Activated naive CD8-positive, alpha-beta T cell treated with anti-CD3 and anti-CD28 coated beads for 36 hours (primary cell): ENCODE measurements at places on chromosomes 3 and 15. TPM values are rescaled to one million over a fixed set of nuclear protein-coding genes. Genes with fewer than 3 reads are reported as not detected.

GRCh38 chr15:34437687-34438086, at the start of gene GOLGA8A:
Gene GOLGA8A (minus strand): TSS chr15:34437808. CDS start chr15:34389691, 48,117 bp downstream.
- peak; percentile 84 for DNase-seq

GRCh38 chr15:44058126-44058525, 136.9 kb downstream of the FRMD5 start:
- DNase-seq = no peak

DNA sequence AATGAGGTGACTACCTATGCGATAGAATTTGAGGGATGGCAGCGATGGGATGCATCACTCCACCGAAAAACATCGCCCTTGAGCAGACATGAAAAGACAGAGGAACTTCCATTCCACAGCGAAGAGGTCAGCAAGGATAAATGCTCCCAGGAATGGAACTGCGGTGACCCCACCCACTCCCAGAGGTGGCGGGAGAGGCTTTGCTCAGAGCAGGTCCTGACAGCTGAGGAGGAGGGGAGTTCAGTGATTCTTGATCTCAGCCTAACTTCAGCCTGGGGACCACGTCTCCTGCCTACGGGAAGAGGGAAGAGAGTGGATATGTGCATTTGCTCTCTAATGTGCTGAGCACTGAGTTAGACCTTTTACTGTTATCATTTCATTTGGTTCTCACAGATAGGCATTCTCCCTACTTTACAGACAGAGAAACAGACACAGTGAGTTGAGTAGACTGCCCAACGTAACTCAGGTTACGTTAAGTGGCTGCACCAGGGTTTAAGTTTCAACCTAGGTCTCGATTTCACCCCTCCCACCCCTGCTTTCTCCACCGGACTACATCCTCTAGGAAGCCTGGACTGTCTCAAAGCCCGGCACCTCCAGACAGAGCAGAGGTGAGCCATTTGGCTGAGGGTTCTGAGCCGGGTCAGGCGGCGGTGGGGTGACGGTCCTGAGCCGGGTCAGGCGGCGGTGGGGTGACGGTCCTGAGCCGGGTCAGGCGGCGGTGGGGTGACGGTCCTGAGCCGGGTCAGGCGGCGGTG, 170.0 kb downstream of the RAB11A start:
- DNase-seq = no peak

GRCh38 chr3:5437783-5438323, 250.3 kb downstream of the EDEM1 start:
- no peak for DNase-seq

ATP8B4 gene
- 3.4 TPM for total RNA-seq

SEC11A gene
- total RNA-seq = 93.5 TPM
